ENCODE measurements at places on chromosomes 3 and 15.

- DNase-seq = no peak
- no peaks in the 10 kb centered on the region for H3K36me3 ChIP-seq
- no peaks in the 10 kb centered on the region for H3K4me1 ChIP-seq
- H3K27ac ChIP-seq = no peak overlapping the region
- H3K27me3 ChIP-seq = no peaks in the 10 kb centered on the region
- no peak overlapping the region for H3K4me3 ChIP-seq
Observed at GRCh38 chr3:7659079-7659478, 798.2 kb downstream of the GRM7 start.

DNA sequence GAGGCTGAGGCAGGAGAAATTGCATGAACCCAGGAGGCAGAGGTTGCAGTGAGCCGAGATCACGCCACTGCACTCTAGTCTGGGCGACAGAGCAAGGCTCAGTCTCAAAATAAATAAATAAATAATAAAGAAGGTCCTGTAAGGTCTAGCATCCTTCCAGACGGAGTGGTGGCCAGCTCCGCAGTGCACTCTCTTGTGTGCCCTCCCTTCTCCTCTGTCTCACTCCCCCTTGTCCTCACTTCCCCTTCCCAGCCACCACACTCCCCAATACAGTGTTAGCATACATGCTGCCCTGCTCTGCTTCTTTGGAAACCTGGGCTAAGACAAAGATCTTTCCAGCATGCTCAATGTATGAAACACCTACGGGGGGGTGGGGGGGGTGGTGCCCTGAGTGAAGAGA lies 3.4 kb upstream of the CLN6 start:
- no peaks in the 10 kb centered on the region for H3K36me3 ChIP-seq
- peak overlapping the region; percentile 70 for H3K27ac ChIP-seq
- peaks cover 26% of the 10 kb centered on the region for H3K4me1 ChIP-seq
- H3K27me3 ChIP-seq = no peaks in the 10 kb centered on the region
- H3K4me3 ChIP-seq = no peak overlapping the region
- DNase-seq = no peak

- no peaks in the 10 kb centered on the region for H3K27me3 ChIP-seq
- no peak overlapping the region for H3K27ac ChIP-seq
- DNase-seq = no peak
Observed at GRCh38 chr3:143471705-143472104, 352.1 kb downstream of the CHST2 start.

GRCh38 chr3:4584456-4585249 lies 91.5 kb downstream of the ITPR1 start:
- no peak for DNase-seq
- H3K4me1 ChIP-seq = peaks cover 66% of the 10 kb centered on the region
- H3K27me3 ChIP-seq = no peaks in the 10 kb centered on the region
- H3K27ac ChIP-seq = peak overlapping the region; percentile 93
- peaks cover 14% of the 10 kb centered on the region for H3K36me3 ChIP-seq

DNA sequence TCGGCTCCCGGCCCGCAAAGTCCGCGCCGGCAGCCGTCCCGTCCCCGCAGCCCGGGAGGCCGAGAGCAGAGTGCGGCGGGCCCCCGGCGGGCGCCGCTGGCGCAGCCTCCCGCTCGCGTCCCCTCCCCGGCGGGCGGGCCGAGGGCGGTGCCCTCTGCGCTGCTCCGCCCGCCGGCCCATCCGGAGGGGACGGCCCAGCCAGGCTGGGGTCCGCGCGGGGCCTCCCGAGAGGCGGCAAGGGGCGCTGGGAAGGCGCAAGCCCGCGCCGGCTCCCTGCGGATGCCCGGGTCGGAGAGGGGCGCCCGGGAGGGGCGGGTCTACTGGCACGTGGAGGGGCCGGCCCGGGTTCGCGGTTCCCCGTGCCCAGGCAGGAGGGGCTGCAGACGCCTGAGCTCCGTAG lies at the start of the genes CLCN2 and POLR2H:
Gene CLCN2 (minus strand): TSS at position 74 of the 400 bp plus-strand sequence. CDS start 126 bp downstream, outside the sequence.
Gene POLR2H (plus strand): TSS at position 179 of the 400 bp plus-strand sequence. CDS start 1,783 bp downstream, outside the sequence.
- peaks cover 25% of the 10 kb centered on the region for H3K36me3 ChIP-seq
- peak within 1 kb of the TSS; percentile 93 for H3K27ac ChIP-seq
- no peak for DNase-seq
- peaks cover 5% of the 10 kb centered on the region for H3K27me3 ChIP-seq
- peaks cover 16% of the 10 kb centered on the region for H3K4me1 ChIP-seq

DNA sequence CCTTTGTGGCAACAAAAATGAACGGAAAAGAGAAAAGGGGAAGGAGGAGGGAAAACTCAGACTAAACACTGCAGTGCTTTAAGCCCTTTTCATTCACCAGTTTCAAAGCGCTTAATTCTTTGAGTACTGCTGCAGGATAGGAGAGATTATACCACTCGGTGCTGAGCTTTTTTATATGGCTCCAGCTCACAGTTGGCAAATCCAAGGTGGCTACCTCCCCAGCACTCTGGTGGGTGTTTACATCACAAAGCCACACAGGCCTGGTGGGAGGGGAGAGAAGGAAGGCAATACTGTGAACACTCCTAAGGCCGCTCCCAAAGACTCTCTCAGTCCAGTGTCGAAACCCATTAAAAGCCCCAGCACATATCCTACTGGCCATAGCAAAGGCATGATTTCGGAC lies 191.4 kb downstream of the STT3B start:
- H3K27ac ChIP-seq = no peak overlapping the region
- H3K4me1 ChIP-seq = peaks cover 7% of the 10 kb centered on the region
- H3K36me3 ChIP-seq = peaks cover 23% of the 10 kb centered on the region
- no peaks in the 10 kb centered on the region for H3K27me3 ChIP-seq

GRCh38 chr3:170621256-170621655 lies 35.4 kb upstream of the SLC7A14 start:
- DNase-seq = no peak
- no peaks in the 10 kb centered on the region for H3K4me1 ChIP-seq
- H3K4me3 ChIP-seq = no peak overlapping the region
- H3K36me3 ChIP-seq = peaks cover 4% of the 10 kb centered on the region
- H3K27ac ChIP-seq = no peak overlapping the region
- H3K27me3 ChIP-seq = peaks cover 77% of the 10 kb centered on the region

Measured in stimulated activated naive B cell treated with anti-CD40 and anti-IgM and Interleukin-4, amounts not matched to agents 10 μg/mL and 1 μg/mL and 100 μg/mL, for 72 hours (primary cell).